A673 (cell line): ENCODE measurements at places on chromosomes 2 and 18.

- no peak overlapping the region for H3K4me3 ChIP-seq
- DNase-seq: no peak
- no peak overlapping the region for H3K27ac ChIP-seq
- peaks cover 79% of the 10 kb centered on the region for H3K27me3 ChIP-seq
- no peaks in the 10 kb centered on the region for H3K36me3 ChIP-seq
Measured at GRCh38 chr18:8368512-8369217, 240.6 kb upstream of the RAB12 start.

- no peaks in the 10 kb centered on the region for H3K36me3 ChIP-seq
- no peaks in the 10 kb centered on the region for H3K4me1 ChIP-seq
- no peak overlapping the region for H3K4me3 ChIP-seq
- no peak for DNase-seq
- H3K27me3 ChIP-seq: no peaks in the 10 kb centered on the region
Measured at GRCh38 chr2:147759536-147759935, 85.3 kb upstream of the ACVR2A start.

GRCh38 chr2:165601928-165602521, 132.5 kb downstream of the CSRNP3 start:
- no peaks in the 10 kb centered on the region for H3K27me3 ChIP-seq
- H3K36me3 ChIP-seq: peaks cover 21% of the 10 kb centered on the region
- H3K4me1 ChIP-seq: peaks cover 57% of the 10 kb centered on the region

DNA sequence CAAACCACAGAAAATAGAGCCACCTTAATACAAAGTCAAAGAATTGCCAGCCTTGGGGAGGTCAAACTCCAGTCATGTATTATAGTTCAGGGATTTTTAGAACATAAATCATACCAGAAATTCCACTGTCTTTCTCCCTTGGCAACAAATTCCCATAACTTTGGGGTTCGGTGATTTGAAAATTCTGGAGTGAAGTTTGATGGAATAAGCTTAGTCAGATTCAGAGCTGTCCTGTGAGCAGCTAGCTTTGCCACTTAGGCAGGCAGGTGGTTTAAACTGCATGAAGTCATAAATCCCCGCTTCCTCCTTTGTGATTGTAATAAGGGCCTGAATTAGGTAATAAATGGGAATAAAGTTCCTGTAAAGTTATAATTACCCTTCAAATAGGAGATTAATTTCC, 457.0 kb upstream of the HNMT start:
- no peak overlapping the region for H3K4me3 ChIP-seq
- no peaks in the 10 kb centered on the region for H3K27me3 ChIP-seq
- H3K36me3 ChIP-seq: no peaks in the 10 kb centered on the region
- no peaks in the 10 kb centered on the region for H3K4me1 ChIP-seq
- no peak overlapping the region for H3K27ac ChIP-seq

DNA sequence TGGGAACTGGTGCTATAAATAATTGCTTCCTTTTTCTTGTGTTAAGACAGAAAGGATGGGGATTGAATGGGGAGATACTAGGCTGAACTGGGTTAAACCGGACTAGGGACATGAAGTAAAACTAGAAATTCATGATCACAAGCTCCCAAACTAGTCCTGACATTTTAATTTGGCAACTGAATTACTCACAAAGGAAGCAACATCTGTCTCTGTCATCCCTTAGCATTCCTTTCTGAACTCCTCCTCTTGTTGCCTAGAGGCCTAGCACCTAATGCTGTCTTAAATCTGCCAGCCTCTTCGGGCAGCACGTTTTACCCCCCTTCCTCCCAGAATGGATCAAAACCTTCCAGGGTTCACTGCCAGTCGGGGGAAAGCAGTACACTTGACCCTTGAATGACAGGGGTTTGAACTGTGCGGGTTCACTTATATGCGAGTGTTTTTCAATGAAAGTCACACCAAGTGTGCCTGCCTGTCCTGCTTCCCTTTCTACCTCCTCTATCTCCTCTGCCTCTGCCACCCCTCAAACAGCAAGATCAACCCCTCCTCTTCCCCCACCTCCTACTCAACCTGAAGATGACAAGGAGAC, 8.2 kb downstream of the KCTD1 start:
- no peak overlapping the region for H3K4me3 ChIP-seq
- H3K27me3 ChIP-seq: no peaks in the 10 kb centered on the region
- H3K36me3 ChIP-seq: no peaks in the 10 kb centered on the region
